Suprapubic skin (tissue), 4 donors: ENCODE measurements at places on chromosomes 16 and 17. TPM values are rescaled to one million over a fixed set of nuclear protein-coding genes. Genes with fewer than 3 reads are reported as not detected.

FAM20A gene
- total RNA-seq, result 6.4 TPM

TNFSF13 gene
- total RNA-seq, result 19.1 TPM

PRRT2 gene
- total RNA-seq, result 1.1 TPM

- DNase-seq, result no peak
These were observed 77.5 kb upstream of the MSI2 start for GRCh38 chr17:57178839-57179238.

DNA sequence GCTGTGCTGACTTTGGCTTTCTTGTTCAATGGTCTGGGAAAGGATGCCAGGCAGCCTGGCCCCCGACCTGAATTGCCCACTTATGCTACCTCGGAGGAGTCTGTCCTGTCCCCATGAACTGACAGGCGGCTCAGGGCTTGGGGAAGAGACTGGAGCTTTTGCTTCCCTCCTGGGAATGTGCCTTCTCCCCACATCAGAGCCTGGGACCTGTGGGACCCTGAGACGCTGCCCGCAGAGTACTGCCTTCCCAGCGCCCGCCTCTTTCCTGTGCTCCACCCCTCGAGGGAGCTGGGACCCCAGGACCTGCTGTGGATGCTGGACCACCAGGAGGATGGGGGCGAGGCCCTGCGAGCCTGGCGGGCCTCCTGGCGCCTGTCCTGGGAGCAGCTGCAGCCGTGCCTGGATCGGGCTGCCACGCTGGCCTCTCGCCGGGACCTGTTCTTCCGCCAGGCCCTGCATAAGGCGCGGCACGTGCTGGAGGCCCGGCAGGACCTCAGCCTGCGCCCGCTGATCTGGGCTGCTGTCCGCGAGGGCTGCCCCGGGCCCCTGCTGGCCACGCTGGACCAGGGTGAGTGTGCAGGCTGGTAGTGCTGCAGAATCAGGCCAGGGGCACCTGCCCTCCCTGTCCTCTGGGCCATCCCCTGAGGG lies 18.5 kb downstream of the FCSK start:
- no peak for DNase-seq

DNA sequence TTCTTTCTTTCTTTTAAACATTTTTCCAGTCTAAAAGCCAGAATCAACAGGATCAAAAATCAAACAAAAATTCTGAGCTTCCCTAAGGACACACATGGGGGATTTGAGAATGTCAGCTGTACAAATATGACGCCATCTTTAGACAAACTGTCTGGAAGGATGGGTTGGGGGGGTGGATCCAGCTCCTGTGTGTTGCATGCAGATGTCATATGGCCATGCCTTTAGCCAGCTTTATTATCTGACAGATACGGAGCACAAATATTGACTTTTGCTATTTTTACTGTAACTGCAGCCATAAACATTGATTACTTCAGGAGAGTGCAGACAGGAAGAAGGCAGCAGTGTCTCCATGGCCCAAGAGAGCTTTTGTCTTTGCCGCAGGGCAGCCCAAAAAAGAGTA lies 279.4 kb upstream of the ELAC2 start:
- DNase-seq, result no peak

GRCh38 chr17:28612531-28612930 lies 1.5 kb downstream of the RSKR start:
- DNase-seq, result no peak

- no peak for DNase-seq
These were observed 9.4 kb downstream of the LPO start for GRCh38 chr17:58247511-58248363.

DNA sequence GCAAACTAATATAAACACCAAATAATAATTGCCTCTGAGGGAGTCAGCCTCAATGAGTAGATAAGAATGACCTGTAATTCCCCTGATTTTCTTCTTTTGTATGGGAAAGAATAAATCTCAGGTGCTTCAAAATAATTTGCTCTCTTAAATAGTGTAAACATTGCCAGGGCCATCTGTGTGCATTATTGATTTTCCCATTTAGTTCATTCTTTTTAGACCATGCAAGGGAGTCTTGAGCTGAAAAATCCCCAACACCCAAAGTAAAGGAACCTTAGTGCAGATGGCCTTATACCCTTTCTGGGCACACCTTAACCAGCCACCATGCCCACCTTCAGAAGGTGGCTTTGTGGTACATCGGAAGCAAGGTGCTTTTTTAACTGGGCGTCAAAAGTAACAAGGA lies 267.2 kb downstream of the TMEM114 start:
- no peak for DNase-seq

- no peak for DNase-seq
These were observed 11.9 kb upstream of the CLEC18A start for GRCh38 chr16:69938981-69939820.

GRCh38 chr16:3971706-3972105 lies 91.2 kb upstream of the CREBBP start:
- DNase-seq, result no peak
